ENCODE measurements at places on chromosomes 3 and 15.

GRCh38 chr15:87528873-87529272 lies 727.7 kb downstream of the NTRK3 start:
- DNase-seq = no peak

- peak; percentile 20 for DNase-seq
Measured at GRCh38 chr3:150274372-150274771, 133.7 kb upstream of the TSC22D2 start.

GRCh38 chr3:41579861-41580260 lies 380.6 kb downstream of the CTNNB1 start:
- no peak for DNase-seq

GRCh38 chr3:119508172-119508845 lies 10.0 kb downstream of the TIMMDC1 start:
- DNase-seq = no peak

DNA sequence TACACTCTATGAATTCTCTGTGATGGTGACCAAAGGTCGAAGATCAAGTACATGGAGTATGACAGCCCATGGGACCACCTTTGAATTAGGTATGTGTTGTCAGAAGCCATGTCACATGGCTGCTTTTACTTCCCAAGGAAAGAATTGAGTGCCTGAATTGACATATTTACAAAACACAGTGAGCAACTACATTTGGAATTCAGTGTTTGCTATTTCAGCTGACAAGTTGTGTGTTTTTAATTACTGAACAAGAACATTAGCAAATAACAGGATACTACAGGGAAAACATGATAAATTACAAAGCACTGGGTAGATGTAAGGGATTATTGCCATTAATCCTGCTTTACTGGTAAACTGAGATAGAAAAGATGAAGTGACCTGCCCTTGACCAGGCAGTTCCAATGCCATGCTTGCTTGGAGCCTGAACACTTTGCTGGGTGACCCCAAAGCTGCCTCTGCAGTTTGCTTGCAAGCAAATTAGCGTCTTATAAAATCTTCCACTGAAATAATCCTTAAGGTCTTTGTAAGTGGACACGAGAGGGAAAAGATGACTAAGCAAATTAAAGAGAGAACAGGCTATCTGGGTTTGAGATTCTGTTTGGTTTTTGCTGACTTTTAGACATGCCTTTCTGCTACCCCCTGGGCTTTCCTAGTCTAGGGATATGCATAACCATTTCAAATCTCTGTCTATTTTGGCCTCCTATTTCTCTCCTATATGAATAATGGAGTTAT lies 98.2 kb downstream of the HCN4 start:
- no peak for DNase-seq

GRCh38 chr15:75131269-75131643 lies 70.4 kb upstream of the C15orf39 start:
- no peak for DNase-seq

DNA sequence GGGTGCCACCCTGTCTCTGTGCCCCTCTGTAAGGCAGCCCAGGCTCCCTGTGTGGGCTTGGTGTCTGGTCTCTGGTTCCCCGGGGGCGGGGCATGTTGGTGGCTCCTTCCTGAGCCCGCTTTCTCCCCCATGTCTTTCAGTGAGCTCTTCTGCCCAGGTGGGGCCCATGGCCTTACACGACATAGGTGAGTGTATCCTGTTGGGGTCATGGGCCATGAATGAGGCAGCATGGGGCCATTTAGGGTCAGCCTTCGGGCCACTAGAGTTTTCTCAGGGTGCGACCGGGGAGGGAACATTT lies 195.1 kb downstream of the UBE3A start:
- no peak for DNase-seq

DNA sequence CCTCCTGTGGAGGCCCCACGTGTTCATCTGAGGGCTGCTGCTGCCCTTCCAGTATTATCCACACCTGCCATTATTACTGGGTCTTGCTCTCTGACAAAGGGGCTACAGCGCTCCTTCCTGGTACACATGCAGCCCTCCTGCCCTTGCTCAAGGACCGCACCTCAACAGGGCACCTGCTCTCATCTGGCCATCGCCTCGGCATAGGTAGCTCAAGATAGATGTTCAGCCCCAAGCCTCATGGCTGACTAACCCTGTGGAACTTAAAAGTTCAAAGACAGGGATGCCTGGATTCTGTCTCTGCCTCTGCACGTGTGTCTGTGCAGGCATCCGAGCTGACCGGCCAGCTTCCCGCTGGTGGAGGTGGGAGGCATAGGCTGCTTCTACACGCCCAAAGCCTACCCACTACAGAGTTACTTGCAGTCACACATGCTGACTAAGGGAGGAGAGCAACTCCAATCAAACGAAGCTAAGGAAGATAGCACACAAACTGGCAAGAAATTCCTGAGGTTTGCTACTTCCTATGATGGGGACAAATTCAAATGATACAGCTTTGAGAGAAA lies 152.5 kb upstream of the ATP10A start:
- DNase-seq = no peak

DNA sequence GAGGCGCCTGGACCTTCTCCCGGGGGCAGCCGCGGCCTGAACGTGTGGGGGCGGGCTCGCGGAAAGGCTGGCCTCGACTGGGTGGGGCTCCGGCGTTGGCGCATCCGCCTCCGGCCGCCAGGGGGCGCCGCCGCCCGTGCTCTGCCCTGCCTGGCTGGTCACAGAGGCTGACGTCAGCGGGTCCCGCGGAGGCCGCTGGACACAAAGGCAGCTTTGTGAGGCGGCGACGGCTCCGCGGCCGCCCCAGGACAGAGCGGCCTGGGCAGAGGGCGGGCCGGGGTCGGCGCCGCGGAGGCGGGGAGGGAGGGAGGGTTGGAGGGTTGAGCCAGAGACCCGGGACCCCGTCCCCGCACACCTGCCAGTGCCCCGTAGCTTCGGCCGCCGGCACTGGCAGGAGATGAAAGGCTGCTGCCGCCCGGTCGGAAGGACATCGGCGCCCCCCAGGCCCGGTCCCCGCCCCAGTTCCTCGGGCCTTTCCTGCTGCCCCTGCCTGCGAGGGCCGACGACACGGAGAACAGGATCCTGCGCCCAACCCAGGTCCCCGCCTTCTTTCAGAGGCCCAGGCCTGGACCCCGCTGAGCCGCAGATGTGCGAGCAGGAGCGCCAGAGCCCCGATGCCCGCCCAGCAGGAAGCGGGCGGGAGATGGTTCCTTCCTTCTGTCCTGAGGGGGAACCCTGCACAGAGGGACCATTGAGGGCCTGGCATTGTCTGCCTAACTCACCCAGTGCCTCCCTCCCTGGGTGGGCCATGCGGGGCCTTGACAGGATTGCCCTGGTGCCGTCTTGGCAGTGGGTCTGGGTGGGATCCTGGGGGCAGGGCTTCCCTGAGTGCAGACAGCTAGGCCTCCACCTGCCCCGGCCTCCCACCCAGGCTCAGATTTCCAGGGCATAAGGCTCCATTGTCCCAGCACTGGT lies 8.7 kb upstream of the SEMA3B start:
- DNase-seq = peak; percentile 65

GRCh38 chr3:53194210-53195065 lies 33.4 kb downstream of the PRKCD start:
- no peak for DNase-seq

DNA sequence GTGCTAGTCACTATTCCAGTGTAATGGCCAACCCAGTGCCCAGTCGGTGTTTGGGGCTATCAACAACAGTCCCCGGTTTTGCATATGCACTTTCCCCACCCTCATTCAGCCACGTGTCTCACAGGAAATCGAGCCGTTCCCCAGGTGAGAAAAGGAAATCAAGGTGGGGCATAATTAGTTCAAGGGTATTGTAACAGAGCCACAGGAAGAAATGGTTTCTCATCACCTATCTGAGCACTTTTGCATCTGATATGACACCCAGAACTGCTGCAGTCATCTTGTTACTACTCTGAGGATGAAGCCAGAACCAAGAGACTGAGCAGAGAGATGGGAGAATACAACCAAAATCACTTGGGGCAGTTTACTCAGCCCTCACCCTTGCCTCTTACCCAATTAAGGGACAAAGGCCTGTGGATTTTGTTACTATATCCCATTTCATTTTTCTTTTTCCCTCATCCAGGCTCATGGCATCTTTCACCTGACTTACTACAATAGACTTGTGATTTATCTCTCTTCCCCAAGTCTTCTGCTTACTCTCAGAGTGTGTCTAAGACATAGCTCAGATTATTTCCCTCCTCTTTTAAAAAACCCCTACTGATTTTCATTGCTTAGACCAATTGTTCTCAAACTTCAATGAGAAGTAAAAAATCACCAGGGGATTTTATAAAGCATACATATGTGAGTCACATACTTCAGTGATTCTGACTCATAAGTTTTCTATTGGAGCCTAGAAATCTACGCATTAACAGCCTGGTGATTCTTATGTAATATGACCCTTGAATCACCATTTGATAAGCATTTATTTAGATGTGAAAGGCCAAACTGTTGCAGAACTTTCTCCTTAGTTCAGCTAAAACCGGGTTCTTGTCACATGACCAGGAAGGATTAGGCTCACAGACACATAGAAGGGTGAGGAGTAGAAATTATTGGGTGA lies 40.5 kb downstream of the TRAT1 start:
- no peak for DNase-seq

DNA sequence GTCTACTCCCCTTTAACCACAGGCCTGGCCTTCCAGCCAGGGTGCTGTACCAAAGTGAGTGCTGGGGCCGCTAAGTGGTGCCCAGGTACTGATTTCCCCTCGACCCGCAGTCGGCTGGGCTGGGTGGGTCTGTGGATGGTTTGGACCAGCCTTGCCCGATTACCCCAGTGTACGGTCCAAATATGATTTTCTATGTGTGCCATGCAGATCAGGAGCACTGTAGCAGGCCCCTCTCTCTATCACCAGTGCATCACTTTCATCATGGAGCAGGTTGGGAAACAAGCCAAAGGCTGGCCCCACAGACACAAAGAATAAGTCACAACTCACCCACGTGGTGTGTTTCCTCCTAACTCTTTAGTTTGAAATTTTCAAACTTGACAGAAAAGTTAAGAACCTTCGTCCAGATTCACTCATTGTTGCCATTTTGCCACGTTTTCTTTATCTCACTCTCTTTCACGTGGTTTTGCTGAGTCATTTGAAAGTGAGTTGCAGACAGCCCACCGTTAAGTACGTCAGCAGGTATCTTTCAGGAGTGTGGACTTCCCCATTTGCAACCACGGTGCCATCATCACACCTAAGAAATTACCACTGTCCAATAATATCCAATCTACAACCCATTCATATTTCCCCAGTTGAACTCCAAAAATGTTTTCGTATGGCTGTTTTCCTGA lies 37.0 kb downstream of the ZNF710 start:
- no peak for DNase-seq

DNA sequence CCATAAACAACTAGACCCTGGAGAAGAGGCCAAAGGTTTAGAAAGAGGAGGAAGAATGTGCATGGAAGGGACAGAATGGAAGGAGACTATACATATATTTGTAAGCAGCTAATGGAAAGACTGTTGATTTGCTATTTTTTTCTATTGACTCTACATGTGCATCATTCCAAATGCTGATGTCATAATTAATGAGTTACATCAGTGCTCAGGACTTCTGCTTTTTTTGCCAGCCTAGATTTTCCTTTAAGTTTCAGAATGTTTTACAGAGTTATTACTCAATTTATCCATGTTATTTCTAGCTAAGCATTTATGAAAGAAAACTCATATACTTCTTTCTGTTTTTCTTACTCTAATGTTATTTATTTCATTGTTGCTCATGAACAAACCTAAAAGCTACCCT lies 62.6 kb upstream of the VGLL3 start:
- no peak for DNase-seq

GRCh38 chr3:3196148-3196861 lies 16.8 kb upstream of the CRBN start:
- peak; percentile 25 for DNase-seq

DNA sequence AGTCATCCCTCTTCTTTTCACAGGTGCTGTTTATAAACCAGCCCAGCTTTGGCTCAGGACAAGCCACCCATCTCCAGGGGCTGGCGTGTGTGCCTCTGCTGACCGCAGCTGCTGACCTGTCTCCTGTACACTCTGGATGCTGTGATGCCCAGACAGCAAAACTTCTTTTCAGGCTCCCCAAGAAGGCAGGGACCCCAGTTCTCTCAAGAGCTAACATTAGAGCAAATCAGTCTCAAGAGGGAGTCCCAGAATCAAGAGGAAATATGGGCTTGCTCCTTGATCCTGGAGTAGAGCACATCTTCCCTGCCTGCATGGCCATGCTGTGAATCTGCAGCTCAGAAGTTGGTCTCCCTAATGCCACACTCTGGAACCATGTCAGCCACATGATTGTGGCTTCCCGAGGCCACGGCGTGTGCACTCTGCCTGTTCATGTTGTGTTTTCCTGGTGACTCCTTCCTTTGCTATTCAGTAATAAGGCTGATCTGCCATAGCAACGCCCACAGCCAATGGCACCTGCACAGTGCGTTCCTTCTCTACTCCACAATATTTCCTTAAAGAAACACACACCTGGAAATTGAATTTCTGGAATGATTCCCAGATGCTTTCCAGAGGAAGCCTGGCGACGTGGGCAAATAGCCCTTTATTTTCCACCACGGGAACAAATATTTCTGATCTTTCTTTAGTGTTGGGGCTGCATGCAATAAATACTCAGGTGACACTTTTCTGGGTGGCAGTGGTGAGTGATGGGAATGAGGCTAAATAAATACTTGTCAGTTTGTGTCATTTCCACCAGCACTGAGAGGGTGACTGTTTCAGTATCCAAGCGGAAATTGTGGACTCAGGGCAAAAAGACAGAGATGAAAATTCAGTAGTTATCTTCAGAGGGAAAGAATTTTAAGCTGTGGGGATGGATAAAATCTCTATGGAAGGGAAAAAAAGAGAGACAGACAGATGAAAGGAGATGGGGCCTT lies 21.9 kb upstream of the THSD4 start:
- DNase-seq = peak; percentile 78

DNA sequence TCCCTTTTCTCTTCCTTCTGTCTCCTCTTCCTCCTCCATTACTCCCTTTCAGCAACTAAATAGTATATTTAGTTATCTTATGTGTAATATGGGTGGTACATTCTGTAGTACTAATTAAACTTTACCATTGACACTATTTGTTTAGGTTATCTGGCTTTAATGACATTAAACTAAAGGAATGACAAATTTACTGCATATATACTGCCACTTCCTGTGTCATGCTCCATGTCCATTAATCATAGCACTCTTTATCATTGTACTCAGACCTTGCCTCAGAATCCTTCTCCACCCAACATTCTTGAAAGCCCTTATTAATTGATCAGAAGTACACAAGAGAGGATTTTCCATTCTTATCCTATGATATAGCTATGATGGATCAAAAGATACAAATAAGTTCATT lies 244.2 kb downstream of the NAALADL2 start:
- no peak for DNase-seq

DNA sequence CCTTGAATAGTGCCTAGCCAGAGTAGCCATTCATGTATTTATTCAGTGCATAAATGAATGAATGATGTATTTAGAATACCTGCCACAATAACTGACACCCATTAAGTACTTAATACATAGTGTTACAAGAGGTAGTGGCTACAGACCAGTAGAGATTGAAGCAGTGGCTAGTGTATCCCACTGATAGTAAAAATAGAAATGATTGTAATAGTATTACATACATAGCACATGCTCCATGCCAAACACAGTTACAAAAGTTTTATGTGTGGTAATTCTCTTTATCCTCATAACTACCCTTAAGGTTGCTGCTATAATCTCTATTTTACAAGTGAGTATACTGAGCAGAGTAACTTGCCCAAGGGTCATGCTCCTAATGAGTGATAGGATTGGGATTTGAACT lies 30.3 kb upstream of the SCAANT1 start:
- no peak for DNase-seq

- no peak for DNase-seq
Measured at GRCh38 chr3:157700405-157700804, 197.2 kb upstream of the VEPH1 start.

- no peak for DNase-seq
Measured at GRCh38 chr3:53764026-53764775, 82.0 kb downstream of the CHDH start.
